ENCODE measurements at places on chromosomes 4 and X.
A peak's percentile ranks its signal among the peaks of the same experiment; 100 is the strongest.

DNA sequence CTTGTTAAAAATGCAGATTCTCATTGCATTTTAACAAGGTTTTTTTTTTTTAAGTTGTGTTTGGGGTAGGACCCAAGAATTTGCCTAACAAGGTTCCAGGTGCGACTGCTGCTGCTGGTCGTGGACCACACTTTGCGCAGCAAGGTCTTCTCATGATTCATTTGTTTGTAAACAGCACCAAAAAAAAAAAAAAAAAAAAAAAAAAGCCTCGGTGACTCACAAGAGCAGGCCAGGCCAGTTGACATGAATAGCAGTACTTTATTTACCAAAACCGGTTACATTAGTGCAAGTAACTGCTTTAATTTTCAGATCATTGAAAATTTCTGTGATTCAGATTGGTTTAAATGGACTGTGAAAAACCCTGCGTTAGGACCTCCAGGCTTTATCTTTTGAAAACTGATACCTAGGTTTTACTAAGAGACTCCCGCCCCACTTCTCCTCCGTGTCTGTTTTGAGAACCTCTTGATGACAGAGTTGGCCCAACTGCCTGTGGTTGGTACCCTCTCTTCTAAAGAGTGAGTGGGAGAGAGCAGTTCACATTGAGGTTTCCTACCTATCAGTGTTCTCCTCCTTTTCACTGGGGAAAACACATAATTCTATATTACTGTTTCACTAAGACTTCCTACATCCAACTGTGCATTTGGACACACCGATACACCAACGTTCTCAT, 86.2 kb downstream of the PHEX start:
- DNase-seq: no peak

GRCh38 chr4:145567516-145567915, 51.7 kb upstream of the MMAA start:
- DNase-seq: no peak

GRCh38 chr4:185203486-185204237, at the start of gene CFAP97:
Gene CFAP97 (minus strand): TSS chr4:185204000. CDS start chr4:185191196, 12,804 bp downstream.
- peak; percentile 49 for DNase-seq

GRCh38 chr4:53614591-53614990, 23.3 kb upstream of the LNX1 start:
- DNase-seq: no peak

DNA sequence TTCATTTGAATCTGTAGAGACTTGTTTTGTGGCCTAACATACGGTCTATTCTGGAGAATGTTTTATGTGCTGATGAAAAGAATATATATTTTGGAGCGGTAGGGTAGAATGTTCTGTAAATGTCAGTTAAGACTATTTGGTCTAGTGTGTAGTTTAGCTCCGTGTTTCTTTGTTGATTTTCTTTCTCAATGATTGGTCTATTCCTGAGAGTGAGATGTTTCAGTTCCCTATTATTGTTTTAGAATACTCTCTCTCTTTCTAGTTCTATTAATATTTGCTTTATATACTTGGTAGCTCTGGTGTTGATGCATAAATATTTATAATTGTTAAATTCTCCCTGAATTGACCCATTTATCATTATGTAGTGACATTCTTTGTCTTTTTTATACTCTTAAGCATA, 236.5 kb downstream of the GLUD2 start:
- DNase-seq: no peak

- no peak for DNase-seq
These were observed 28.1 kb upstream of the GPC3 start for GRCh38 chrX:134013524-134013923.

GRCh38 chr4:86521373-86521969, 72.6 kb upstream of the PTPN13 start:
- no peak for DNase-seq

GRCh38 chr4:17805580-17806155, 4.9 kb downstream of the DCAF16 start:
- DNase-seq: no peak

GRCh38 chr4:16896881-16897750, 1.3 kb downstream of the LDB2 start:
- no peak for DNase-seq

GRCh38 chr4:95939141-95939540, 99.2 kb downstream of the PDHA2 start:
- DNase-seq: no peak

GRCh38 chr4:140725556-140725955, 30.6 kb downstream of the TBC1D9 start:
- DNase-seq: no peak

- no peak for DNase-seq
These were observed 34.3 kb downstream of the RELL1 start for GRCh38 chr4:37651781-37652377.

- DNase-seq: no peak
These were observed 68.2 kb downstream of the FUNDC1 start for GRCh38 chrX:44474410-44474809.

- DNase-seq: no peak
These were observed 136.4 kb downstream of the AMELX start for GRCh38 chrX:11429538-11430085.

- no peak for DNase-seq
These were observed 130.0 kb downstream of the ZAR1 start for GRCh38 chr4:48620093-48620492.

DNA sequence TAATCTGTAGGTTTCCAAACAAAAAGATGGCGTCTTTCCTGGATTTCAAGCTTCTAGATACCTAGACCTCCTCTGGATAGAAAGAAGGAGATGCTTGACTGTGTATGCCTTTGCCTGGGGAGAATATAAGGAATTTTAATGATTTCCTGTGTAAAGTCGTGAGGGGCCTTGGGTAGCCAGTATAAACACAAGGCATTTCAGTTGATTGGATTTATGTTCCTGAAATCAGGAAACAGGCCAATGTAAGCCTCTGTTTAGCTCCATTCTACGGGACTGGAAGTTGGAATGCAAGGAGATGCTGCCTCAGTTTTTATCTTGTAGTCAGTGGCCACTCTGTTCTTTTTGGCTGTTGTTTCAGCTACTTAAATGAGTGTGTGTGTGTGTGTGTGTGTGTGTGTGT, 137.2 kb downstream of the GUCY2F start:
- no peak for DNase-seq

DNA sequence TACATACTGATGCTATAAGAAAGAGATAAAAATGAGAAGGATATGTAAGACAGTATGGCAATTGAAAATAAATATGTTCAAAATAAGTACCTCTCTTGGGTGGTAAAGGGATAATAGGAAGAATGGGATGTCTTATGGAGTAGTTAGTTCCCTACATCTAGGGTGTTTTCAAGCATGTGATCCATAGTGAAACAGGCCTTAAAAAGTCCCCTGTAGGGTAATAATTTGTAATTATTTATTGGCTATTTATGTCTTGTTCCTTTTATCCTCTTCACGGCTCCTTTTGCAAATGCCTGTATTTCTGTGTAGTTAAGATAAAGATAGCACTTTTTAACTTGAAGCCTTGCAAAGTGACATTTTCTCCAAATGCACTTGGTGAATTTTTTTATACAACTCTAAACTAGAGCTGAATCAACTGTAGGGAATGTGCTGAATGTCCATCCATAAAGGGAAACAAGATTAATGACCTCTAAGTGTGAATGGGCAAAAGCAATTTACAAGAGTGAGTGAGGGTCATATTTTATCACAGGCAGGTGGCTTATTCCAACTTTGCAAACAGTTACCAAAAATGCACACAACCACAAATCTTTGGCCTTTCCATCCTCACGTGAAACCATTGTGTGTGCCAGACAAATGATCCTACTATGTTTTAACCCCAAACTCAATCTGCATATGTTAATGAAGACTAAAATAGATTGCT, 299.0 kb downstream of the KCNIP4 start:
- no peak for DNase-seq

DNA sequence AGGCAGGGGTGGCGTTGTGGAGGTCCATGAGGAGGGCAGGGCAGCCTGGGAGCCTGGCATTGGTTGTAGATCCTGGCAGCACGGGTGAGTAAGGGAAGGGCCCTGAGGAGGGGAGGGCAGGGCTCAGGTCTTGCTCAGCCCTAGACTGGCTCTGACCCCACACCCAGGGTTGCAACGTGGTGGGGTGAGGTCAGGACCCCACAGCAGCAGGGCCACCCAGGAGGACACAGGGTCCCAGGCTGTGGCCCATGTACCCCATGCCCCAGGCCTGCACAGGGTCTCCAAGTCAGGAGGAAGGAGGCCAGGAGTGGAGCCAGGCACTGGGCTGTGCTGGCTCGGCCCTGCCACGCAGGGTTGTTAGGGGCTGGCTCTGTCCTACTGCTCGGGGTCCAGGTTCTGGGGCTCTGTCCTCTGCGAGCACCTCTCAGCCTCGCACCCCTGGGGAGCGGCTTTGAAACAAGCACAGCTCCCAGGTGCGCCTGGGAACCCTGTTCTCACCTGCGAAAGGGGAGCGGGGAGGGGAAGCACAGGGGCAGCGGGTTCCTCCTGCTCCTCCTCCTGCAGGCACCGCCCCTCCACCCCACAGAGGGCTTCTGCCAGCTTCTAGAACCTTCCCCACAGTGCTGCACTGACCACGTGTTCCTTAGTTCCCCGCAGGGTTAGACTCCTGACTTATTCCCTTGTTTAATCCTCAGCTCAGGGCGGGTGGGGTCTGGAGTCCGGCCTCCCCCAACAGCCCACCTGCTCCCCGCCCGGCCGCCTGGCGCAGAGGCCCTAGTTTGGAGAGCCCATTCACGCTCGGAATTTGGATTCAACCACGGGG, 20.4 kb downstream of the MSANTD1 start:
- no peak for DNase-seq

- DNase-seq: no peak
These were observed 983.7 kb downstream of the STIM2 start for GRCh38 chr4:27844376-27844775.

DNA sequence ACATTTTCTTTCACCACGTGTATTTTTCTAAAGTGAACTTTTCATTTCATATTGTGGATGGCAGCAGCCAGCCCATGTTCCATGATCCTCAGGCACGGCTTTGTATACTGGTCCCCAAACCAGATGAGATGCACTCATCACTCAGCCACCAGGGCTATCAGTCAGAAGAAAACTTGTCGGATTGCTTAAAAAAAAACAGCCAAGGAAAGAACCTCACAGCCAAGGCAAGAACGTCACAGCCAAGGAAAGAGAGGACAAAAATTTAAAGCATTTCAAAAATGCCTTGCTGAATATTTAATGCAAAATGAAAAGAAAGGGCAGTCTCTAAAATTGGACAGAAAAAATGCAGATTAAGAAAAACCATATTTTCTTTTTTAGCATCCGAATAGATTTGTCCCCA, 333.3 kb downstream of the PDGFC start:
- no peak for DNase-seq

- DNase-seq: no peak
These were observed 47.5 kb upstream of the BCOR start for GRCh38 chrX:40145001-40145922.

DNA sequence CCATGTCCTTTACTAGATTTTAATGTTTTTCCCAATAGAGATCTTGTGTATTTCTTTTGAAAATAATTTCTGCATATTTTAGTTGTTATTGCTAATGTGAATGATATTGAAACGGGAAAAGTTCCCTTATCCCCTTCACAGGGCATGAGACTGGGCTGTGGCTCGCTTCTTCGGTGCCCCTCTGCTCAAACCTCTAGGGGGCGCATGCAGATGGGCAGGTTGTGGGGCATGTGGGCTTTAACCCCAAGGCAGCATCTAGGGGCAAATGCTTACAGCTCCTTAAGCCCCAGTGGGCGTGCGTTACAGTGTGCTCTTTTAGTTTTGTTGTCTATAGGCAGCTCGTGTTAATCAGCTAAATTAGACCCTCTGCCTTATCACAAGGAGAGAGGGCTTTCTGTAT, 194.7 kb downstream of the OPHN1 start:
- no peak for DNase-seq

DNA sequence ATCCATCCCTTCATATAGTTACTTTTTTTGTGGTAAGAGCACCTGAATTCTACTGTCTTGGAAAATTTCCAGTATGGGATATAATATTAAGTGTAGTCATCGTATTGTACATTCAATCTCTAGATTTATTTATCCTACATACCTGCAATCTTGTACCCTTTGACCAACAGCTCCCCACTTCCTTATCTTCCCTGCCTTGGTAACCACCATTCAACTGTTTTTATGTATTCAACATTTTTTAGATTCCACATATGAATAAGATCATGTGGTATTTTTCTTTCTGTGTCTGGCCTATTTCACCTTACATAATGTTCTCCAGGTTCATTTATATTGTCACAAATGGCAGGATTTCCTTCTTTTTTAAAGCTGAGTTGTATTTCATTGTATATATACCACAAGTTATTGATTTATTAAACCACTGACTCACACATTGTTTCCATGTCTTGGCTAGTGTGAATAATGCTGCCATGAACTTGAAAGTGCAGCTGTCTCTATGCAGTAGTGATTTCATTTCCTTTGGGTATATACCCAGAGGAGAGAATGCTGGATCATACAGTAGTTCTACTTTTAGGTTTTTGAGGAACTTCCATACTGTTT, 572.5 kb downstream of the MAGEB5 start:
- no peak for DNase-seq

DNA sequence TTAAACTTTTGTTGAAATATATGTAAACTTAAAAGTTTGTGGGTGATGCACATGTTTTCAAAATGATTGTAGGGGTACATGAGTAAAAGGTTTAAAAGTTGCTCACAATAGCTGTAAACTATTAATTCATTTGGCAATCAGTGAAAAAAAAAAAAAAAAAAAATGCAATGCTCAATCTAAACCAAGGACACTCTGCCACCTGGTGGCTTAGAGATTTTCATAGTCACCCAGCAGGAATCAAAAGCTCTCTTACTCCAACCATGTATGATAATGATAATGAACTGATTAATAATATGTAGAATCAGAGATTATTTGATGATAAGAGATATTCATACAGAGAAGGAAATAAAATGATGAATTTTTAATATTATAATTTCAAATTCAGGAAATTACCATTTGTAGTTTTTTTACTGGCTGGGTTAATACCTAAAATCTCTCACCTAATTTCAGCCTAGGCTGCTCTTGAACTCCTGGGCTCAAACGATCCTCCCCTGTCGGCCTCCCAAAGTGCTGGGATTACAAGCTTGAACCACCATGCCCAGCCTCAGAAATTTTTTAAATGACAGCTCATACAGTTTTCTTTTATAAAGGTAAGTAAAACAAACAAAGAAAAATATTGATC, 46.9 kb upstream of the SLC25A4 start:
- no peak for DNase-seq

- no peak for DNase-seq
These were observed 18.4 kb upstream of the MYOZ2 start for GRCh38 chr4:119116925-119117900.

- DNase-seq: no peak
These were observed 210.0 kb upstream of the IGFBP7 start for GRCh38 chr4:57320217-57320616.

DNA sequence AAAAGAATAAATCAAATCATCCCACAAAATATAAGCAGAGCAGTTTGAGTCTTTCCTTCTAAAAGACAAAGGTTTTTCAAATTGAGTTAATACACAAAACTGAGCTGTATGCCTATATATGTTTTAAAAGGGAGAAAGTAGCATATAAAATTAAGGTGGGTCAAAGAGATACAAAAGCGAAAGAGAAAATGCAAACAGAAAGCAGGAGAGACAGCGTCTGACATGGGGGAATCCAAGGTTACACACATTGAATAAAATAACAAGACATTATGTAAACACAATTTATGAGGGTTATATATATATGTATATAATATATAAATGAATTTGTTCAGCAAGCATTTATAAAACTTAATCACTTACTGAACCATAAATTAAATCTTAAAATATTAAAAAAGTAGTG, 276.1 kb upstream of the LCORL start:
- no peak for DNase-seq
